ENCODE measurements at places on chromosomes 11 and 22.

- no peak for DNase-seq
Measured at GRCh38 chr11:32594272-32594671, 10.6 kb downstream of the EIF3M start.

GRCh38 chr11:37502202-37502601 is 904.2 kb upstream of the RAG2 start:
- no peak for DNase-seq

DNA sequence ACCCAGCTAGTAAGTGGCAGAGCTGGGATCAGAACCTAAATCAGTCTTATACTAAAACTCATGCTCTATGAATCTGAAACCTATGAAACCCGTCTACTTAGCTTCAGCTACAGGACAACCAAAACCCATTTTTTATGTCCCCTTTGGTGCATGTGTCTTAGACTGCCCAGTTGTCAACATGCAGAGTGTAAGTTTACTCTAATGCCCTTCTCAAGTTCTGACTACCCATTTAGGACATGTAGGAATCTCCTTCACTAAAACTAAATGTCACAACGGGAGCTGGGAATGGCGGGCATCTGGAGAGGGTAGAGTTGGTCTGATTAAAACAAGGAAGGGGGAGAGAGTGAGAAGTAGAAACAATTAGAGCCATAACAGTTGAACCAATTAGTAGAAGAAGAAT is 167.9 kb upstream of the UBASH3B start:
- no peak for DNase-seq

- DNase-seq = no peak
Measured at GRCh38 chr22:21622919-21623647, 6.7 kb downstream of the YDJC start.

DNA sequence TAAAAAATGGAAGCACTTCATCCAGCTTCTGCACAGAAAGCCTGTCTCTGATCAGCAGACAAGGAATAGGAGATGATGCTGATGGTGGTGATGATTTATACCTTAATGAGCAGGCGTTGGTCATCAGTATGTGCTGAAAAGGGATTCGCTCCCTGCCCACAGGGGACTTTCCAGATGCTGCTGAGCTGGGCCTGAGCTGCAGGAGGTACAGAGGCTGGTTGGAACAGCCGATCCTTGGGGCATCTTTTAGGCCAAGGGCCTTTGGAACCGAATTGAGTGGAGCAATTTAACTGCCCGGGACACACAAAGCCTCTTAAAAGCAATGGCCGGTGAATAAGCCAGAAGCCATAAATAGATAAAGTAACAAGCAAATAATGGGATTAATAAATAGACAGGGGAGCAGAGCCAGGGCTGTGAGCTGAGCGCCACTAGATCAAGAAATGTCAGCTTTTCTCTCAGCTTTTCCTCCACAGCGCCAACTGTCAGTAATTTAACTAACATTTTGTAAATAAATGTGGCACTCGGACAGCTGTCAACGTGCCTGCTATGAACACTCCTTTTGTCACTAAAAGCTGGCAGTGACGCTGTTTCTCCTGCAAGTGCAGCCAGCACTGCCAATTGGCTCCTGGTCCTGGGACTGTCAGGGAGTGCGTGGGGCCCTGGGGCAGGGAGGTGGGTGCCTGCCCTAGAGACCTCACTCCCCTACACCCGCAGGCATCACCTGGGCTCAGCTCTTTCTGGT is 562.3 kb downstream of the NTM start:
- no peak for DNase-seq

DNA sequence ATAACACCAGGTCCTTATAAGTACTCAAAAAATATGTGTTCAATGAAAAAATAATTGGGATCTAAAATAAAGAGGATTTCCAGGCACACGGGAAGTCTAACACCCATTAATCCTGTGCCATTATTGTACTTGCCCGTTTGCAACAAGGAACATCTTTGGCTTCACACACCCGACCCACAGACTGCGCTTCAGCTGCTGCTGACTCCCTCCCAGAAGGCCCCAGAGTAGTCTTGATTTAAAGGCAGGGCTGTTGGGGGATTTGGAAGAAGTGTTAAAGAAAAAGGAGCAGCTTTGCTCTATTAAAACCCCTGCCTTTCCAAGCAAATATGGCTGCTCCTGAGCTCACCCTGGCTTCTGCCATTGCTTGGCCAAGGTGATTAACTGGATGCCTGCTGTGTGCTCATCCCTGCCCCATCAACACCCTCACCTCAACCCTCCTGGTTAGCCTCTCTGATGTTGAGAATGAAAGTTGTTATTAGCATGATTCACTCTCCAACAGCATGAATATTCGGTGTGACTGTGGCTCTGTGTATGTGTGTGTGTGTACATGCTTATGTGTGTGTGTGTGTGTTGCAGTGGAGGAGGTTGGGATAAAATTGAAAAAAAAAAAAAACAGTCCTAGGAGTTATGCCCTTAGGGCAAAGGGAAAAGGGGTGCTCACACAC is 76.1 kb downstream of the KIRREL3 start:
- no peak for DNase-seq

- DNase-seq = no peak
Measured at GRCh38 chr11:43316451-43316850, 4.7 kb downstream of the API5 start.

DNA sequence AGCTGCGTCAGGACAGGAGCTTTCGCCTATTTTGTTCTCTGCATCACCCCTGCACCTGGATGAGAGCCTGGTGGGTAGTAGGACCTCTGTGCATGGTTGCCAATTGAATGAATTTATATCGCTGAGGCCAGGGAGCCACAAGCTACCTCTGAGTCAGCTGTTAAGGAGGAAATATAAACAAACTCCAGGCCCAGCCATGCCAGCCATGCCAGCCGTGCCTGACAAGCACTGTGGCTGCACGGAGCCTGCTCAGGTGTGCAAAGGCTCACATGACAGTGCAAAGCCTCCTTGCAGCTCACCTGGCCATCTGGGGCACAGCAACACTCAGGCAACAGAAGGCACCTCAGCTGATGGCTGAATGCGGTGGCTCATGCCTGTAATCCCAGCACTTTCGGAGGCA is 33.7 kb upstream of the LINC01488 start:
- DNase-seq = no peak

DNA sequence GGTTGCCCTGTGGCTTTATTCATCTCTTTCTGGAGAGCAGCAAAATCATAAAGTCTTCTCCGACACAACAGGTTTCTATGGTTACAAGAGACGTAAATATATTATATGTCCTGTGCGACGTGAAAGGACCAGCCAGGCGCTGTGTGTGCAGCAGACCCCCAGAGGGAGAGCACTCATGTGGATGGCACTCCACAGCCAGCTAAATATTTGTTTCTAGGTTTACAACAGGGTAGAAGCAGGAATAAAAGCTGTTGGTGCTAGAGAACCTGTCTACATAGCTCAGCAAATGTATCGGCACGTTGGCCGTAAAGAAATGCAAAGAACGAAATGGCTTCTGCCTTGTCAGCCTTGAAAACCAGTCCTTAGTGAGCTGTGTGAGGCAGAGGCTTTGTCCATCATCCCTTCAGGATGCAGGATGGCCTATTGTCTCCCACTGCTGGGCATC is 133.8 kb upstream of the PITPNB start:
- DNase-seq = no peak

DNA sequence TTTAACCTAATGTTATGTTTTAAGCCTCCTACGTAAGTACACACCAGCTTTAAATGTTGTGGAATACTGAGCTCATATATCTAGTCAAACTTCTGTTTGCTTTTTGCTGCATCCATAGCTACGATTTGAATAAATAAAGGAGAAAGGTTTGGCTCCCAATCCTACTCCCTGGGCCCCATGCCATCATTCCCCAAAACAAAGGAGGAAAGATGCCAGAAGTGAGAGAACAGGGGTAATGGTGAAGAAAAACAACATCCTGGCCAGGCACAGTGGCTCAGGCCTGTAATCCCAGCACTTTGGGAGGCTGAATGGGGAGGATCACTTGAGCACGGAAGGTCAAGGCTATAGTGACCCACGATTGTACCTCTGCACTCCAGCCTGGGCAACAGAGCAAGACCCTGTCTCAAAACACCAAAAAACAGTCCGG is 26.5 kb downstream of the SCGB1A1 start:
- DNase-seq = no peak

- no peak for DNase-seq
Measured at GRCh38 chr11:111301004-111301841, 2.9 kb downstream of the POU2AF3 start.

- no peak for DNase-seq
Measured at GRCh38 chr11:79939111-79939510, 498.3 kb upstream of the TENM4 start.

GRCh38 chr11:83252266-83252665 is 33.9 kb downstream of the CCDC90B start:
- no peak for DNase-seq

DNA sequence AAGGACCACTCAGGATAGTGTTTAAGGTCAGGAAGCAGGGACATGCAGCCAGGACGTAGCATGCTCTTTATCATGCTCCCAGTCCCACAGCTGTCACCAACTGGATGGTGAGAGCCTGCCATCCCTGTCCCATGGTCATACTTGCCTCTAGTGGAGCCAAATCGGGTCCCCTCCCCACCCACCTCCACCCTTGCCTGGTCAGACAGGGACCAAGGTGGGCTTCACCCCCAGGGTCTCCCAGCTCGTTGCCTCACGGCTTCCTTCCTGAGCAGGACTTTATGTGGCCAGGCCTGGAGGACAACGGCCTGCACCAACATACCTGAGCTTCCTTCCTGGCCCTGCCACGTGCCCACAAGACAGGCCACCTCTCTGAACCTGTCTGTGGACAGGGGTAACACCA is 19.8 kb downstream of the A4GALT start:
- DNase-seq = no peak

GRCh38 chr11:121207485-121208115 is 85.0 kb upstream of the SC5D start:
- DNase-seq = no peak

GRCh38 chr11:34239465-34240149 is 118.2 kb downstream of the ABTB2 start:
- DNase-seq = no peak

- no peak for DNase-seq
Measured at GRCh38 chr22:37366601-37367000, 60.7 kb downstream of the ELFN2 start.

Measured in hematopoietic multipotent progenitor cell treated with erythropoietin and hydrocortisone succinate and interleukin-3 and kit ligand, for 15 days (in vitro differentiated cells).